ENCODE measurements at places on chromosomes 6 and 20. TPM values are rescaled to one million over a fixed set of nuclear protein-coding genes. Genes with fewer than 3 reads are reported as not detected.

The ULBP3 gene
- 1.6 TPM for polyA plus RNA-seq

DNA sequence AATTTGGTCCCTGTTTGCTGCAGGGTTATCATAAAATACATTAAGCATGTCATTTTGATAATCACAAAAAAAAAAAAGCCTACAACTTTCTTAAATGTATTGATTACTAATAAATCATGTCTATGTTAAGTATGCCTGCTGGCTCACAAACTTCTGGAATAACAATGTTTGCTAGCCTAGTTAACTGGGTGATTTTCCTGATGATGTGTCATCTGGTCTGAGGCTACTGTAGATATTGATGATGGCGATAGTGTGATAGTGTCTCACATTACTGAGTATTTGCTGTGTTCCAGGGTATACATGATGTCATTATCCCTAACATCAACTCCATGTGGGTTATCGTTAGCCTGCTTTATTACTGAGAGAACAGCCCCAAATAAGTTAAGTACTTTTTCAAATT, 86.2 kb upstream of the VSTM2L start:
- DNase-seq, result no peak

GRCh38 chr6:27517238-27517637, 44.3 kb upstream of the ZNF184 start:
- DNase-seq, result no peak

The C6orf15 gene
- polyA plus RNA-seq, result not detected

The OTOR gene
- polyA plus RNA-seq, result not detected

DNA sequence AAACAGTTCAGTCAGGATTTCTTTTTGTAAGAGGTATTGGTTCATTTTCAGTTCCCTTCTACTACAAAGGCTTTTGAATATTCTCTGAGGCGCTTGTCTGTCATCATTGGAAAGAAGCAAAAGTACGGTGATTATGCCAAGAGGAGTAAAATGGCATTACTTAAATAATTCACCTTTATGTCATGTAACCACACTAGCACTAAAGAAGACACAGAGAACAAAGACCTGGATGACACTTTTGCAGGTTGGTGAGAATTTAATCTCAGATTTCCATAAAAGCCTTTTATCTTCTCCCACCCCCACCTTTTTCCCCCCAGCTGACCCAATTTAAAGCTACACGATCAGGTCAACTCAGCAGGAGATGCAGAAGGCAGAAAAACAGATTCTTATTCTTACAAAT, 451.8 kb downstream of the HACE1 start:
- no peak for DNase-seq

The NKX2-4 gene
- not detected for polyA plus RNA-seq

The IRAK1BP1 gene
- polyA plus RNA-seq, result 3.4 TPM
